Left ventricle myocardium superior (tissue), 1 donor: ENCODE measurements at places on chromosomes 2 and 18.

DNA sequence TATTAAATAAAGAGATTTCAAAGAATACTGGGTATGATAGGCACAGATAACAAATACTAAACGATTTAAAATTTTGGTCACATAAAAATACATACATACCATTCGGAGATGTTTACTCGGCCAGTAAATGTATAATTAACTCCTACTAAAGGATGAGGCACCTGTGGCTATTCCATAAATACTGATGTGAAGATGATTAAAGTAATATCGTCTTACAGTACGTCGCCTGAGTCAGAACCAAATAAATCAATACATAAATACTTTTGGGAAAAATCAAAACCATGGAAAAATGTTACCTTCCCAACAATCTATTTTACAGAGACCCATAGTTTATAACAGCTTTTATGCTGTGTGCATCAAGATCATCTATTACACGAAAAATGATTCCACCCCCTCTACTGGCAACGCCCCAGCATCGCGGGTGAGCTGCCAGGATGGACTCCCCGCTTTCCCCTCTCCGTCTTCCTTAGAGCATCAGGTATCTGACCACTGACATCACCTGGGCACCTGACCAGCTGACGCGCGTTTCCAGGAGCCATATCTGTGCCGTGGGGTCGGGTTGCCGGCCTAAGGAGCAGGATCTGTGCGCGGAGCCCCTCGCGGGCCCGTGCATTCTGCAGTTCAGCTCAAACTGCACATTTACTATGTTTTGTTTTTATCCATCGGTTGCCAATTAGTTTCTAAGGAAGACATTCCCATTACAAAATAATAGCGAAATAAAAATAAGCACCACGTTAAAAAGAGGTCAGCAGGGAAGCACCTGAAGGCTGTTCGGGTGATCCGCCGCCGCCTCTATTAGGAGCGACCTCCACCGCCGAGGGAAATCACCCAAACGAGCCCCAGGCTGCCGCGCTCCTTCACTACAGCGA is 901 bp downstream of the ICA1L start:
- peak; percentile 70 for DNase-seq

DNA sequence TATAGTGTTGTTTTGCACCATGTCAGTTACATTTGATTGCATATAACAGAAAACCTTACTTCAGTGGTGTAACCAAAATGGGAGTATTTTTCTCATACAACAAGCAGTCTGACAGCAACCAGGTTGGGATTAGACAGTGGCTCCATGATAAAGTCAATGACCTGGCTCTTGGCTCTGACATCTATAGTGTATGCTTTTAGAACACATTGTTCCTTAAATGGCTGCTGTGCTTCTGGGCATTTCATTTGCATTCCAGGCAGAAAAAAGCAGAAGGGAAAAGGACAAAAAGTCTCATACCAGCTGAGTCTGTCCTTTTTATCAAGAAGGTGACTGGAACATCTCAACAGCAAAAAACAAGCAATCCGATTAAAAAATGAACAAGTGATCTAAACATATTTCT is 10.2 kb downstream of the MERTK start:
- DNase-seq = no peak

DNA sequence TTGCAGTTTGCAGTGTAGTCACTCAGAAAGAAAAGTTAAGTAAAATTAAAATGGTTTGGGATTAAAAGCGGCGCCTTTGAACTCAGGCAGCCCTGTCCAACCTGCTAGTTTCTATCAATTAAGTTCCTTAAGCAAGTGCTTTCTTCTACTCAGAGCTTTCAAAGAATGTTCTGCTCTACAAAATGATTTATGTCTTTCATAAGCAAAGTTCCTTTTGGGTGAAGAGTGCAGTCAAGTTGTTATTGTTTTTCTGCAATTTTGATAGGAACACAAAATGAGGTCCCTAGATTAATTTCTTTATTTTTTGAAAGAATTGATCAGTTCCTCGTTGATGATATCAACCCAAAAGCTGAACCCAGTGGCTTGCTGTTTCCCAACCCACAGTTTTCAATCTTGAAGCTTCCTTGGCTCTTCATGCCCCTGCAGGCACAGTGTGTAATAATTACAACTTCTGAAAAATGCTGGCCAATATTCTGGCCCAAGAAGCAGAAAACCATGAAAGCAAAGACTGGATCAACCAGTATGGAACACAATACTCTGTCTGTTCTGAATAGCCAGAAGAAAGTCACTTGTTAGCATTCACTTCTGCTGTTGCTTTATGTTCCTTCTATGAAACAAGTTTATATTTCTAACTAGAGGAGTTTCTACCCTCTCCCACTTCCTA is 89.1 kb downstream of the TGIF1 start:
- DNase-seq = no peak

GRCh38 chr18:79934311-79935097 is 16.9 kb downstream of the SLC66A2 start:
- peak; percentile 67 for DNase-seq

- DNase-seq = no peak
Measured at GRCh38 chr18:52333860-52334259, 6.1 kb upstream of the DCC start.

DNA sequence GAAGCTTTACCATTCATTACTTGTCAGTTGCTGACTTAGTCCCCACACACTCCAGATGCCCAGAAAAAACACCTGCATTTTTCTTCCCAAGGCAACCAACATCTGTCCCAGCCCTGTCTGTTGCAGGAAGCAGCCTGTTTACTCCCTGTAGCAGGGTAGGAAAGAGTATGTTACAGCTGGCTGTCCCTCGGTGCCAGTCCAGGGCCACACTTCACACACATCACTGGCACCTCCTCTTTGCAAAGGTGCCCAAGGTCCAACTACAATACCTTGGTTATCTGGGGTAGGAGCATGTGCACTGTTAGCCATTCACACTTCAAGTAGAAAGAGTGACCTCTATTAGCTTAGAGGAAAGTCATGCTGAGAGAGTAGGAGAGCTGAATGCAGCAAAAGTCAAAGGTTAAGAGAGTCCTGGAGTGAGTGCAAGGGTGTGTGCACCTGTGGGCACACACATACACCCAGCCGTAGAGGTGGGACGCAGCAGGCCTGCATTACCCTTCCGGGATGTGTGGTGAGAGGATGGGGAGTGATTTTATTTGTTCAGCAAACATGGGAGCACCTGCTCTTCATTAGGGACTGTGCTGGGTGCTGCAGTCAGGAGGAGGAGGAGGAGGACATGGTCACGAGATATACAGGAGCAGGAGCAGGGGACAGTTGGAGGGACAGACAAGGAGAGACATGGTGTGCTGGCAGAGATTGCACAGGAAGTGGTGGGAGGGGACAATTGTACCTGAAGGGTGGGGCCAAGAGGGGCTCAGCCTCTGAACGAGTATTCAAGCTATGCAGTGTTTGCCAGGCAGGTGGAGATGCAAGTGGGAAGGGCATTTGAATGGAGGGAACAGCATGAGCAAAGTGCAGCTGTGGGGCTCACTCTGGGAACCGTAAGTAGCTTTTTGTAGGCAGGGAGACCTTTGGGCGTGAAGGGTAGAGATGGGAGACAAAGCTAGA is 69.8 kb downstream of the TSN start:
- DNase-seq = no peak

DNA sequence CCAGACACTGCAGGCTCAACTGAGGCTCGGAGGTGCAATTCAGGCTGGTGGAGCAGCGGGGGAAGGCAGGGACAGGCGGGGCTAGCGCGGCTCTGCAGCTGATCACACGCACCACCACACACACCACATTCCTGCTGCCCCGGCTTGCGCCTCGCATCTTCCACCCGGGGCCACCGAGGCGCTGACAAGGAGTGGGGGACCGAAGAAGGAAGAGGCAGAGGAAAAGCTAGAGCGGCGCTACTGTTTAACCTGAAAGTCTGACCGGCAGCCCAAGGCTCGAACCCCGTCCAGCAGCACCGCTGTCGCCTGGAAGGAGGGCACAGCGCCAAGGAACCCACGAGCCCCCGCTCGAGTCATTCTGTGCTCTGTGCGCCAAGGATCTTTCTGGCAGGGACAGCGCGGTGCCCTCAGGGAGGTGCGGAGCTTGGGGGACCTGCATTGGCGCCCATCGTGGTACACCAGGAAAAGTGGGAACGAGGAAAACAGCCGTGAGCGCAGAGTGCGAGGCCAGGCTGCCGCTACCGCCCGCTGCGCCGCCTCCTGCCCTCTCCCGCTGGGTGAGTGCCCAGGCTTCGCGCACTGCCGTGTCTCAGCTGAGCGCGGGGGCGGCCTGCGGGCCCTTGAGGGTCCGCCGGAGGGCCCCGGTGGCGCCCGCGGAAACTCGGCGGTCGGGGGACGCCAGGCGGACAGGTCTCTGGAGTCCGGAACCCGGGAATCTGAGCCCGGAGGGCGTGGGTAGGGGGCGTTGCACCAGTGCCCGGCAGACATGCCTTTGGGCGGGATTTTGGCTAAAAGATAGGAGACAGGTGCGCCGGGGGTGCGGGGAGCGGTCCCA is 860 bp upstream of the KCNJ3 start:
- DNase-seq = peak; percentile 23

DNA sequence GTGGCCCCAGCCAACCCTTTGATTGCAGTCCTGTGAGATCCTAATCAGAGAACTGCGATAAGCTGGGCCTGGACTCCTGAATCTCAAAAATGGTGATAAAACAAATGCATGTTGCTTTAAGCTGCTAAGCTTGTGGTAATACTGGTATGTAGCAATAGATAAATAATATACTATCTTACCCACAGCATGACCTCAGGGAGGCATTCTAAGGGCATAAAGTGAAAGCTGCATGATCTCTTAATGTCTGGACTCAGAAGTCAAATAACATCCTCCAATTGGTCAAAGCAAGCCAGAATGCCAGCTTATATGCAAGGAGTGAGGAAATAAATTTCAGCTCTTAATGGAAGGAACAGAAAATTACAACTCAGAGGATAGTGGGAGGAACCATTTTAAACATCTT is 246.1 kb downstream of the FSIP2 start:
- no peak for DNase-seq

- DNase-seq = no peak
Measured at GRCh38 chr2:85329181-85329651, 1.4 kb upstream of the TGOLN2 start.

- DNase-seq = no peak
Measured at GRCh38 chr18:44949967-44950366, 269.3 kb downstream of the SETBP1 start.

DNA sequence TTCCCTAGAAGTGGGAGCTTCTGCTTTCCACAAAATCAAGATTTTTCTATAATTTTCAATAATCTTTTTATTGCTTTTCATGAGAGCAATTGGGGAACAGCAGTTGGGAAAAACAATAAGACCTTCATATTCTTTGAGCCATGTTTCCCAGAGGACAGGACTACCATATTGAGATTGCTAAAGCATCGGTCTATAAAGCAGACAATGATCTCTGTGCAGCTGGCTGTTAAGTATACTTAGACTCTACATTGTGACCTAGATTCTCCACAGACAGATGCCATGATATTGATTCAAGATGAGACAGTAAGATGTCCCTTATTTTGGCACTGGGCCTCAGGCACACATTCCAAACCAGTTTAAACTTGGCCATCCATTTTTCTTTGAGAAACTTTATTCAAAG is 1178.7 kb downstream of the SUCLG1 start:
- DNase-seq = no peak

DNA sequence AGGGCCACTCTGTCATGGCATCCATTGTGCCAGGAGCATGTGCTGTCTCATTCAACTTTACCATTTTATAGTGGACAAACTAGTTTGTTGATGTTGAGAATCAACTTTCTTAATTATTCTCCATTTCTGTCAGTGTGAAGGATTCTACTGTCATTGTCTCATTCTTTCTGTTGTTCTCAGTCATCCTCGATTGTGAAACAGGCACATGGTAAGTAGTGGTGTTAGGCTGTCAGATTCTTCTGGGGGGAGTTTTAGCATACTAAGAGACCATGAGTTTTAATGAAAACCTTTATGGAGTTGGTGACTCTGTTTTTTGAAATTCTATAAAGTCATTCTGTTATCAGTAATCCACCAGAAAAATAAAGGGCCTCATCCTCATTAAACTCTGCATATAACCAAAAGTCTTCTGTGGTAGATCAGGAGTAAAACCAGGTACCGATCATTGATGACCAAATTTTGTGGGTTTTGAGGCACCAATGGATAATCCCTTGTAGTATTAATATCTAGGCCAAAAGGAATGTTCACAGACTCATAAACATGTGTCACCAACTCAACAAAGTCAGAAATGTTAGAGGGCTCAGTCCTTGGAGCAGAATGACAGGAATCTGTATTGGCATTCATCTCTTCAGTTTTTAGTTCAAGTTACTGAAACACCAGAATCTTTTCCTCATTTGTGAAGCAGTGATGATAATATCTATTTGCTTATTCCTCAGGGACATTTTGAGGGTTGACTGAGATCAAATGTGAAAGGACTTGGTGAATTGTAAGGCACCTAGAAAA is 73.2 kb downstream of the CERS6 start:
- no peak for DNase-seq

DNA sequence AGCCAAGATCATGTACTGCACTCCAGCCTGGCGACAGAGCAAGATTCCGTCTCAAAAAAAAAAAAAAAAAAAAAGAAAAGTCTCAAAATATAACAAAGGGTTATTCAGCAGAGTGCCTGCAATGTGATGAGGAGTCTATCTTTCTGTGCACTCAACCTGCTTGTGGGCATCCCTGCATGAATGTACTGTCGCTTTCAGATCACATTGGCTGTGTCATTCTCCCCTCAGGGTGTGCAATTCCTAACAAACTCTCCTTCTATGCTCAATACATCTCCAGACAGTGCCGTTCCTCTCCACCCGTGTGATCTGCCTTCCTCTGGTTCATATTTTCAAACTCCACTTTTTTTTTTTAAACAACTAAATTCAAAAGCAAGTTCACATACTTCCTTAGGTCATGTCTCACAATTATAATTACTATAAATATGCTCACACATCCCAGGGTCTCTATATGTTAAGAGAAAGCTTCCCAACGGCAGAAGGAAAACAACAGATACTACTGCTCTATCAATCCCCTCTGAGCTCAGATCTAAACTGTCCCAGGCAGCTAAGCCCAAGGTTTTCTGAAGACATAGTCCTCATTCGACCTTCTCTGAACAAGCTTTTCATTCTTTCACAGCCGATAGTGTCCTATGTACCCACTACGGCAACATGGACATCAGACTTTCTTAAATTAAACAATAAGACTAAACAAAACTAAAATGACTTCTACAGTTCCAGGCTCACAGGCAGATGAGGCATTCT is 35.2 kb downstream of the PTMA start:
- DNase-seq = no peak

DNA sequence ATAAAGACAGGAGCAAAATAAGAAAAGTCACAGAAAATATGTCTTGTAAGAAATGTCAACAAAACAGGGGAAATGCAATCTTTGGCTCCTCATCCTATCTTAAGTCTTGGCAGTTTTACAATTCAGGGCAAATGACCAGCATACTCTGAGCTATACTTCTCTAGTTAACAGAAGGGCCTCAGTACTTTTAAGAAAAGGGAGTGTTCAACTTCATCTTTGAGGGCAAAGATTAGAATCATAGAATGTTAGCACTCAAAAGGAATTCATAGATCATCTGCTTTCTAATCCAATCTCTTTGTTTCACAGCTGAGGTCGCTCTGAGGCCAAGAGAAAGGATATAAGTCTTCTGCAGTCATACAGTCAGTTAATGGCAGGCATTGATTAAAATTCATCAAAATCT is 174.0 kb upstream of the NT5C1B start:
- DNase-seq = no peak

GRCh38 chr2:73307720-73308119 is 14.4 kb upstream of the EGR4 start:
- DNase-seq = no peak

GRCh38 chr2:10522726-10523405 is 74.7 kb upstream of the ODC1 start:
- DNase-seq = no peak
